ENCODE measurements at places on chromosomes 11 and 22. TPM values are rescaled to one million over a fixed set of nuclear protein-coding genes. Genes with fewer than 3 reads are reported as not detected.
A peak's percentile ranks its signal among the peaks of the same experiment; 100 is the strongest.

GRCh38 chr11:3836903-3837302, 3.9 kb downstream of the RHOG start:
- no peak for DNase-seq

- DNase-seq: no peak
Measured at GRCh38 chr11:11843642-11844041, 1.9 kb downstream of the USP47 start.

- DNase-seq: no peak
Measured at GRCh38 chr11:72379384-72380131, 54.8 kb downstream of the CLPB start.

DNA sequence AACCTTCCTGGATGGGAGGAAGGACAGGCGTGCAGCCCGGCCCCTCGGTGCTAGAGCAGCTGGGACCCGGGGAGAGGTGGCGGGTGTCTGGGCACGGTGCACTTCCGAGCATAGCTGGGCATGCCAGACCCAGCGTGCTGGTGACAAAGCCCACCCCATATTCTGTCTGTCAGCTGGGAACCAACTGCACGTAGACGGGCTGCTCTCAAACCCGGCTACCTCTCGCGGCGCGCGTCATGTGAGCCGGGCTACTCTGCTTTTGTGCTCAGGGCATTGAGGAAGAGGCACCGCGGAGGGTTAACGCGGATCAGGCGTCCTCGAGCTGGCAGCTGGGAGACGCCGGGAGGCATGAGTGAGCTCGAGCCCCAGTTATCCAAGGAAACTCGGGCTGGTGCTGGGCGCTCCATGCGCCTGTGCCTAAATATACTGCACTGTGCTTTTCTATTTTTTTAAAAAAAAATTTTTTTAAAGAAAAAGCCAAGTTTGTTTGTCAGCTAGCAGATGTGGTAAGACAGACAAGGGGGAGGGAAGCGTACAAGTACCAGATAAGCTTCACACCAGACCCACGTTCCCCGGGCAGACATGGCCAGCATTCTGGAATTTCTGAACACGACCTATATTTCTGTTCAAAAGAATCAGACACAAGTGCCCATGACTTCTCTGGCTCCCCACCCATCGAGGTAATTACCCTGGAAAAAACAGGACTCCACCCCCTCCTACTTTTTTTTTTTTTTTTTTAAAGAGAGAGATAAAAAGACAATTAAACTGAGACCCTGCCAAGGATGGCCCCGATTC, 425.6 kb downstream of the SHANK2 start:
- DNase-seq: peak; percentile 7

DNA sequence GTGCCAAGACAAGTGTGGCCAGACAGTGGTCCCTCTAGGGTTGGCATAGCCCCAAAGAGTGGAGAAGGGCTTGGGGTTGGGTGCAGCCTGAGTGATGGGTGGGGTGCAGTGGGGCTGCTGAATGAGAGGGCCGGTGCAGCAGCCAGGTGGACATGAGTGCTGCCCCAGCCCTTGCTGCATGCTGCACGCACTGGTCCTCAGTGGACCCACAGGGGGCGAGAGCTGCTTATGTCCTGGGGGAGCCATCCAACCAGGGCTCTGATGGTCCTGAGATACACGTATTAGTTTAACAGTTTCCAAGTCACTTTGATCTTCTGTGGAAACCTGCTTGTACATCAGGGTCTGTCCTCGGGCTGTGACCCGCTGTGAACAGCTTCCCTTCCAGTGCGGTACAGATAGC, 23.9 kb upstream of the ACR start:
- DNase-seq: no peak

LAYN gene
- total RNA-seq: 9.6 TPM

PAAF1 gene
- 14.3 TPM for total RNA-seq

Data from skin of body (tissue), 3 donors.